ENCODE measurements at places on chromosomes 3 and 15.
A peak's percentile ranks its signal among the peaks of the same experiment; 100 is the strongest.

DNA sequence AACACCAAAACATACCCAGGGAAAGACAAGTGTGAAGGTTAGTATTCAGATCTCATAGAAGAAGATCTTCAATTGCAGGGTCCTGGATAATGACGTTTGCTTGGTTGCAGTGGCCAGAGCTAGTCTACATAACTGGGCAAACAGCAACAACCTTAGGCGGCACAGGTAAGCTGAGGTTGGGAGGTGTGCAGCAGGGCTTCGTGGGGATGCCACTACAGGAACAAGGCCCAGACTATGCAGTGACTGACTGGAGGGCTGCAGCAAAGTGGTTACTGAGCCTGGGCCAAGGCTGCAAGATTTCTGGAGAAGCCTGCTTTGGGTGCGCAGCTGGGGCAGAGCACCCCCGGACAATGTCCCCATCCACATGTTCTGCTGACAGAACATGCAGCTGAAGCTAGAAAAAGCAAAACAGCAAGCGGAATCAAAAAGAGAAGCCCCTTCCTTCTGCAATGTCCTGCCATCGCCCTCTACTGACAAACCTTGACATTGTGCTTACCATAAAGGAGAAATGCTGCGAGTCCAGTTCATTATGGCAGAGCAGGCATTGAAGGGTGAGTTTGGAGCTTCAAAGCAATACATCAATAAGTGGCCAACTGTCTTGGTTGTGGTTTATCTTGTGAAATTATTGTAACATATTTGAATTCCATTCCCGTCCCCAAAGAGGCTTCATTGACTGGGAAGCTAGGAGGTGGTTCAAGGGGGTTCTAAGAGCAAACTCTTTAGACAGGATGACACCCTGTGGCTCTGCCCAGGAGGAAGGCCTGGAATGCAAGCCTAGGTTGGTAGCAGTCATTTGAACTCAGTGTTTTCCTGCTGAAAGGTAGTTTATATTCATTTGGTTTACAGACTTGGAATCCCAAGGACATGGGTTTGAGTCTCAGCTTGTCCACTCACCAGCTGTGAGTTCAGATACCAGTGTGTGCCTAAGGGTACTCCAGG is 217.0 kb downstream of the PDCD6IP start:
- DNase-seq, result no peak

DNA sequence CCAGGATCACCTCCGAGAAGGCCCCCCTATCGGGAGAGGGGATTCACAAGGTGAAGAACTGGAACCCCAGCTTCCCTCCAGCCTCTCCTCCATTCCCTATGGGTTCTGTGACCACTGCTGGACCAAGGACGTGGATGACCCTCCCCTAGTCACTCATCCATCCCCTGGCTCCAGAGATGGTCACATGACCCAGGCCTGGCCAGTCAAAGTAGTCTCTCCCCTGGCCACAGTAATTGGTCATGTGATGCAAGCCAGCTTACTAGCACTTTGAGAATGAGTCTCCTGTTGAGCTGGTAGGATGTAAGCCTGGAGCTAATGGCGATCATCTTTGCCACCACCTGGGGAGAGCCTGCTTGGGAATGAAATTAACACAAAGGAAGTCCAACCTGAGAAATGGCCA is 3.9 kb downstream of the CAMK1 start:
- no peak for DNase-seq

DNA sequence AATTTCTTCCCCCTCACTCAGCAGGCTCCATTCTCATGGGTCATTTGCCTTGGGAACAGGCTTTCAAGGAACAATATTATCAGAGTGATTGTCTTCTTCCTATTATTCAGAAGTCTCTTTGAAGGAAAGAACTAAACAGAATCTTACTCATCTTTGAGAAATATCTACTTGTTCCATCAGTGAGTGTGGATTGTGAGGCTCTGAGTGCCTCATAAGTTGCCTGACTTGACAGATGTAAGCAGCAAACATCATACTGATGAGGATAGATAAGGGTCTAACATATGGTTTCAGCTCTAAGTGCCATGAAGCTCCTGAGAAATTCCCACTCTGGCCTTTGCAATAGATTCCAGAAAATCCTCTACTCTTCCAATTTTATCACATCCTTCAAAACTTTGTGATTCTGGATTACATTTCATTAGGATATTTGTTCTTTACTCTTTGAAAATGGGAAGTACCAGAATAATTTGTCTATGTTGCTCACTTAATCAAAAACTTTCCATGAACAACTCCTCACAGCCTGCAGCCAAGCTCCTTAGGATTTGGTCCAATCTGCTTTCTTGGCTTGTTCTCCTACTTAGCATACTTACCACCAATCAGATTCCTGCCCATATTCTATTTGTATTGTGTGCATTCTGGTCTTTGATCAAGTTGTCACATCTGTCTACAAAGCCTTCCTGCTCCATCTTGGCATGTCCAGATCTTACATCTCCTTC is 120.1 kb downstream of the RPL22L1 start:
- DNase-seq, result no peak

DNA sequence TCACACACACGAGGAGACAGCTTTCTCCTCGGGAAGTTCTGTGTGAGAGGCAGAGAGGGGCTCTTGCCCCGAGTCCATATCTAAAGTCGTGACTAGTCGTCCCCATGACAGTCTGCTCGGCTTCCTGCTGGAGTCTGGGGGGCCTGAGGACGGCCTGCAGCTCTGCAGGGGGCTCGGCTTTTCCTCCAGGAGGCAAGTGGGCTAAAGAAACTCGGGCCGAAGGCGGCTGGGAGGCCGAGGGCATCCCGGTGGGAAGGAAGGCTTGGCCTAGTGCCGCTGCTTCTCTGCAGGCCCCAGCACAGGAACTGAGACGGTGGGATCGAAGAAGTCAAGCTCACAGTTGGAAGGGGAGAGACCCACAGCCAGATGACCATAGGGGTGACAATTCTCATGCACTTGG is 25.4 kb upstream of the PIGZ start:
- no peak for DNase-seq

GRCh38 chr3:111359261-111360030 is 182.6 kb upstream of the CD96 start:
- DNase-seq, result no peak

DNA sequence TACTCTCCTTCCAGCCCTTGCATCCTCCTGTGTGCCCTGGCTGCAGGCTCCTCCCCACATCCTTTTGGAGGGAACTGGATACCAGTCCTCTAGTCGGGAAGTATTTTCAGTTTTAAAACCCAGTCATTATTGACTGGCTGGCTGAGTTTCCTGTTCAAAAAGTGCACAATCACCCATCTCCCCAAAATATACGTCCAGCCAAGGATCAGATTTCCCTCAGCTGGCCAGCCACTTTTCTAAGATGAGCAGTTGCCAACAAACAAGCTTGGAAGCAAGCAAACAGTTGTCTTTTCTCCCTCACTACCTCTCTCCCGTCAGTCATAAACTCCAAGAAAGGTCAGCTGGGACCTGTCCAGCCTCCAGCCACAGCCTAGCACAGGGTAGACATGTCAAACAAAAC is 147.7 kb upstream of the GALNT15 start:
- DNase-seq, result no peak

GRCh38 chr3:14230729-14231128 is 52.1 kb downstream of the LSM3 start:
- DNase-seq, result no peak

DNA sequence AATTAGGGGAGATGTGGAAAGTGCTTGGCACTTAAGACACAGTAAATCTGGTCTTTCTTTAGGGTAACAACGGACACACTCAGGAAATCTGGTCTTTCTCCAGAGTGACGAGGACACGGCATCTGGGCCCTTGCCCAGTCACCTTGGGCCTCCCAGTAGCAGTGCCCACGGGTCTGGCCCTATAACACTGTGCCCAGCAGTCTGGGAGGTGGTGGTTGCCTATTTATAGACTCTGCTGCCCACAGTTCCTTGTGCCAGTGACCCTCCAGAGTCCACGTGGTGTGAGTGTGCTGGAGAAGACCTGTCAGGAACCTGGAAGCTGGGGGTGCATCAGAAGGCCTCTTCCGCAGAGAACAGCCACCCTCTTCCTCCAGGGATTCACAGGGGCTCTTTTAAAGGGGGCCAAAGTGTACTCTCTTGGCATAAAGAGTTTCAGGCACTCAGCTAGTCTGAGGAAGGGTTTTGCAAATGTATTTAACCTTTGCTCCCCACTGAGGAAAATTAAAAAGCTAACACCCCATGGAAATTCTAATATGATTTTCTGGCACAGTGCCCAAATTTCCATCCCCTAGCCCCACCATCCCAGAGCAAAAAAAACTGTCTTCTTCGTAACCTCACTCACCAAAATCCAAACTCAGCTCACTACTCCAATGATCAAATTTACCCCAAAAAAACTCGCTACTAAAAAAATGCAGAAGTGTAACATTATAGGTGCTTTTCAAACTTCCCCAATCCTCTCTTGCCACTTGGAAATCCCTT is 15.4 kb downstream of the WNT5A start:
- DNase-seq, result no peak

- no peak for DNase-seq
These were observed 341.4 kb downstream of the NAALADL2 start for GRCh38 chr3:175200391-175201095.

DNA sequence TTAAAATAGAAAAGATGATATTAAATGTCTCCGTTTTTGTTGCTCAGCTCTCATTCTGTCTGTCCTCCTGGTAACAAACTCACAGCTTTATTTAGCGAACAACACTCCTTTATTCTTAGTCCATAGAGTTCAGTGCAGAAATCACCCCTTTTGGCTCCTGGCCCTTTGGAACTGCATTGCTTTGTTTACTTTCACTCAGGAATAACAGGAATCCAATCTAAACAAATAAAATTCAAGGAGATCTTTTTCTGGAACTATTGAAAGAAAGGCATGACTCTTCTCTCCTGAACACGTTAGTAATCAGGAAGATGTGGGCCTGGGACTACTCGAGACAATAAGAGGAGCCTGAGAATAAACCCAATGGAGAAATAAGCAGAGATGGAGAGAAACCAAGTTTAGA is 409.2 kb downstream of the DIPK2A start:
- no peak for DNase-seq

DNA sequence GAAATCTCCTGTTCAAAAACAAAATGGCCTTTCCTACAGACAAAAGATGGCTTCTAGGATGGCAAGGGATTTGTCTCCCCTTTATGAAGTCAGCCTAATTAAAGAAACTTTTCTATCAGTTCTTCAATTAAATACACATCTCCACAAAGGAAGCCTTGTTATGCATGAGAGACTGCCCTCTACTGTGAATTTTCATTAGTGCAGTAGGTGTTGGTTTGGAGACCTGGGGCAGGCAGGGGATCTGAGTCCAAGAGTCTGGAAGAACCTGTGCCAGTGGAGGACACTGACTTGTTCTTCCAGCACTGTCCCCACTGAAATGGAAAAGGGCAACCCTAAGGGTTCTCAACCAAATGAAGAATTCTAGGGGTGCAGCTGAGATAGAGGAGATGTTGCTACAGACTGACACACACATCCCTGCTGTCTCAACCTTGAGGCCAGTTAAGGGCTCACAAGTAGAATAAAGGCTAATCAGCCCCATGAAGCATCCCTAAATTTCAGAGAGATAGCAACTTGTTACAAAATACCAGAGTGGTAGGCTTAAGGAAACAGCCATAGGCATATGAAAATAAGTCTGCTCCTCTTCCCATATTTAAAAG is 174.0 kb upstream of the PRICKLE2 start:
- DNase-seq, result peak; percentile 72

GRCh38 chr3:172447611-172448579 is at the start of gene GHSR:
Gene GHSR, minus strand, starts transcription at chr3:172448456. Its CDS starts 43 bp downstream, at chr3:172448413.
- no peak for DNase-seq

DNA sequence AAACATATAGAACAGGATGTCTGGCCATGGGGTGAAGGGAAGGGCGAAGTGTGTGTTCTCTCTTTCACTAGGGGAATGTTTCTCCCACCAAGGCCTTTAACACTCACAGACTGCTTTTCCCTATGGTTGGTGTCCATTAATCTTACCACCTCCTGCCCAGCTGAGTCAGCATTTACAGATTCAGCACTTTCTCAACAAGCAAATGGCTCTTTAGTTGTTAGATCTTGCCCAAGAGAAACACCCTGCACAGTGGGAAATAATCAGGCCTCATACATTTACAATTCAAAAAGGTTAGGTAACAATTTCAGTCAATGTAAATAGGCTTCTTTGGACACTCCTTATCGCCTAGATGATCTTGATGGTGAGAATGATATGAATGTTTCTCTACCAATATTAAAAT is 418.2 kb downstream of the EPHA3 start:
- DNase-seq, result no peak

GRCh38 chr15:67943475-67943874 is 103.6 kb upstream of the RNU6-1 start:
- DNase-seq, result no peak

- peak; percentile 28 for DNase-seq
These were observed 17.5 kb downstream of the SHC4 start for GRCh38 chr15:48946074-48946839.

- no peak for DNase-seq
These were observed 16.5 kb downstream of the TPM1 start for GRCh38 chr15:63059075-63059474.

DNA sequence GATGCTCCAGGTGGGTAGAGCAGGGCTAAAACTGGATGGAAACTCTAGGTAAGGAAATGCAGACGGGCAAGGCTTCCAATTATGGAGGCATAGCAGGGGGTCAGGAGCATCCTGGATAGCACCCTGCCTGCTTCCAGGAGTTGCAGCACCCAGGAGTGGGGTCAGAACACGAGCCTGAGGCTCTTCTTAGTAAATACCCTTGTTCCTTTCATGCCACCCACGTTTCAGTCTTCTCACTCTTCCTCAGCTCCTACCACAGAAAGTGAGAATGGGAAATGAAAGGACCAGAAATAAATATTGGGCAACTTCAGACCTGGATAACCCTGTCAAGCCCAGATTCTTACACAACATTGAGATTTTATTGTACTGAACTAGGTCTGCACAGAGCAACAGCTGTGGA is 16.4 kb downstream of the CCR1 start:
- peak; percentile 25 for DNase-seq

GRCh38 chr3:71487418-71487817 is 96.1 kb downstream of the FOXP1 start:
- no peak for DNase-seq

DNA sequence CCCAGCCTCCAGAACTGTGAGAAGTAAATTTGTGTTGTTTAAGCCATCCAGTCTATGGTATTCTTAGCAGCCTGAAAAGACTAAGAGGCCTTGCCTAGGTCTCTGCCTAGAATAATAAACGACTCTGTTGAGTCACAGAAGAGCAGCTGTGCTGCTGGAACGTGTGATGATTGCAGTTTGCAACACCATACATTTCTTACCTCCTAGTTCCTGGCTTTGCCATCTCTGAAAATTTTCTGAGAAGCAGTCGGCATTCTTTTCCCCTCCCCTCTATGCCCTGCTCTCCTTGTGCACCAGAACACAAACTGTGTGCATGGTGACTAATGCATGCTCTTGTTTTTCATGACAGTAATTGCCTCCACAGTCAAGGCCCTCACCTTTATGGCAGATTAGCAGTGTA is 301.3 kb downstream of the IL20RB start:
- DNase-seq, result peak; percentile 33
